ENCODE measurements at places on chromosomes 1 and 21.

- DNase-seq, result no peak
Measured at GRCh38 chr1:212432272-212432660, 454 bp upstream of the NENF start.

GRCh38 chr1:166907763-166908162 lies 31.7 kb upstream of the TADA1 start:
- no peak for DNase-seq

- DNase-seq, result no peak
Measured at GRCh38 chr1:203244776-203245175, 15.3 kb upstream of the CHIT1 start.

GRCh38 chr1:53621144-53621543 lies 117.8 kb downstream of the GLIS1 start:
- no peak for DNase-seq
